Stimulated activated CD8-positive, alpha-beta memory T cell treated with anti-CD3 and anti-CD28 coated beads, Interleukin-15, amount 100 ng/mL, for 48 hours (primary cell): ENCODE measurements at places on chromosomes 11 and 22.

DNA sequence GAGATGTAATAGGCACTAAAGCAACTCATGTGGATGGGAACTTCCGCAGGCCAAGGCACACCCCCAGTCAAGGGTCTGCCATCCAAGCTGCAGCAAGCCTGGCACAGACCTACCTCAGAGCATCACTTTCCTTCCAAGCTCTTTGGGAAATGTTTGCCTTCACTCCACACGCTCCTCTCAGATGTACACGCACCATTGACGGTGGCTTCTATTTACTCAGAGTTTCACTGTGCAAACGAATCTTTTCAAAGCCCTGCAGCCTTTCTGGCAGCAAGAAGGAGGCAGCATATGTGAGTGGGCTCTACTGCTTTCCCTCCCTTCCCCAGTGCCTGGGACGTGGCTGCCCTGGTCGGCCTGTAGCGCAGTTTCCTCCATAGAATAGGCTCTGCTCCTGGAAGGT, 60.9 kb upstream of the USP47 start:
- DNase-seq: no peak

DNA sequence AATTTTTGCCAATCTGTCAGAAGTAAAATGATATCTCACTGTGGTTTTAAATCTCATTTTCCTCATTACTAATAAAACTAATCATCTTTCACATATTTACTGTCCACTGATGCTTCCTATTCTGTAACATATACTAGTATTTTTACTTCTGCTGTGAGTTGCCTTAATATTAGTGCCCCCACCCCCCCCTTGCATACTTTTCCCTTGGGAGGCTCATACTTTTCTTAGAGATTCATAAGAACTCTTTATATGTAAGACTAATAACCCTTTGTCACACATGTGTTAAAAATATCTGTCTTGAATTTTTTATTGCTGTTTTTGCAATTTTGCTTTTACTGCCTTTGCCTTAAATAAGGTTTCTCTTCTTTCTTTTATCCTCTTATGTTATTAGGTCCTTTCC, 87.2 kb downstream of the PHF21A start:
- no peak for DNase-seq

DNA sequence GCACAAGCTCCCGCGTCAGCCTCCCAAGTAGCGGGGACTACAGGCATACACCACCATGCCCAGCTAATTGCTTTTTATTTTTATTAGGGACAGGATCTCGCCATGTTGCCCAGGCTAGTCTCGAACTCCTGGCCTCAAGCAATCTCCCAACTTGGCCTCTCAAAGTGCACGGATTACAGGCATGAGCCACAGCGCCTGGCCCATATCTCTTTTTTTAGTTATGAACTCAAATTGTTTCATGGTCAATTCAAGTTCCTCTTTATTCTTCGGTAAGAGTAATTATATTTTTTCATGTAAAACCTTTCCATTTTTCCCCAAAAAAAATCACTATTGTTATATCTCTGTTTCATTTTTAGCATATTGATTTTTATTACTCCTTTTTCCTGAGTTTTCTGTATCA, 25.5 kb downstream of the FCHSD2 start:
- no peak for DNase-seq

DNA sequence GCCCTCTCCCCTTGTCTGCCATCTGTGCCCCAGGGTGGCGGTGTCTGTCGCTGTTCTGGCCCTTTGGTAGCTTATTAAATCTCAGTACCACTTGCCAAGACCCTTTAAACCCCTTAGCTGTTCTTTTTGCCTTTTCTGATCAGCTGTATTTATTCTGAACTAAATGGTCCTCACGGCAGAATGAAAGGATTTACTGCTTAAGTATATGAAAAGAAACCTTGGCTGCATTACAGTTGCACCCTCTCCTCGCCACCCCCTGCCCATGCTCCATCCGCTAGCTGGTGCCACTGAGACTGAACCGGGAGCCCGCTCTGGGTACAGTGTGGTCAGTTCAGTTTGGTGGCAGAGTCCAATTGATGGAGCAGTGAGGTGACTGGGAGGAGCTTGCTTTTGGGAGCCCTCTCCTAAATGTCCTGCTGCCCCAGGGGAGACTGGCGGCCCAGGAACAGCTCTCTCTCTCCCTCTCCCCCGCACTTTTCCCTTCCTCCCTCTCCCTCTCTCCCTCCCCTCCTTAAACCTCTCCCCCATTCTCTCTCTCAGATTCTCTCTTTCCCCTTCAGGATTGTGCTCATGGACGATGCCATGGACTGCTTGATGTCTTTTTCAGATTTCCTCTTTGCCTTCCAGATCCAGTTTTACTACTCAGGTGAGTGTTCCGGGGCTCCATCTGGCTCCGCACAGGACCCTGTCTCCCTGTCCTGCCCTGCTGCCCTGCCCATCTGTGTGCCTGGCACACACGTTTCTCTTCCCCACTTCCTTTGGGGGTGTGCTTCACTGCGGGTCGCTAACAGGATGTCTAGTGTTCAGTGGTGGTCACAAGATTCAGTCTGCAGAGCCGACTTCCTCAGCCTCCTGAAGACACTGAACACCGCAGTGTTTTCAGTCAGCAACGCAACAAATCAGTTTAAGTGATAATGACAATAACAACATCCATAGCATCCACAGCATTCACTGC, 21.8 kb downstream of the ARFGAP2 start:
- no peak for DNase-seq

- no peak for DNase-seq
Observed at GRCh38 chr11:19820100-19820499, 107.5 kb downstream of the NAV2 start.

- no peak for DNase-seq
Observed at GRCh38 chr11:36565031-36565610, 2.7 kb upstream of the RAG1 start.

DNA sequence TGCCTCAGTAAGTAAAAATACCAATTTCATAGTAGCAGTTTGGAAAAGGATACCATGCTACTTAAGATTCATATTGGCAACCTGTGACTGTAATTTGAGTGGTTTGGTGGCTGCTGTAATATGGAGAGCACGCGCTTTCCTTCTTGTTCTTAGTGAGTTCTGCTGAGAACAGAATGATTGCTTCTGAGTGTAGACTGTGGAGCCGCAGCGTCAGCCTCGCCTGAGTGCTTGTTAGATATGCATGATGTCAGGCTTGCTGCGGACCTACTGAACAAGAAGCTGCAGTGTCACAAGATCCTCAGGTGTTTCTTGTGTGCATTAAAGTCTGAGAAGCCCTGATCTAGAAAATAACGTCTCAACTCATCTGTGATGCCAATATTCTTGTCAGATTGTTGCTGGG, 143.2 kb downstream of the ARHGAP42 start:
- DNase-seq: no peak

DNA sequence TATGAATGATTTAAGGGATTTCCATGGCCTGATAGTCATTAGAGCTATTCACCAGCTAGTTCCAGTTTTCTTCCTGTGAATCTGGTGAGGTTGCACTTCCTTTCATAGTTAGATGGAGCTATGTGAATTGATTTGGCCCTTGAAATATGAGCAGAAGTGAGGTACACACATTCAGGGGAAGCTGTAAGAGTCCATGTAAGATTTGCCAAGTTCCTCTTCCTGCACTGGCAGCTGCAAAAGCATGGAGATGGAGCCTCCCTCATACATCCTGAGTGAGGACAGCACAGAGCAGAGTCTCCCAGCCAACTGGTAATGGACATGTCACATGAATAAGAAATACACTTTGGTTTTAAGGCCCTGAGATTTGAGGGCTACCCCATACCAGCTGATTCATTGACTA, 111.7 kb downstream of the CD44 start:
- DNase-seq: no peak
